ENCODE measurements at places on chromosomes 12 and 14. TPM values are rescaled to one million over a fixed set of nuclear protein-coding genes. Genes with fewer than 3 reads are reported as not detected.

- peak; percentile 92 for DNase-seq
These were observed 234.8 kb downstream of the DUSP6 start for GRCh38 chr12:89117448-89118034.

DNA sequence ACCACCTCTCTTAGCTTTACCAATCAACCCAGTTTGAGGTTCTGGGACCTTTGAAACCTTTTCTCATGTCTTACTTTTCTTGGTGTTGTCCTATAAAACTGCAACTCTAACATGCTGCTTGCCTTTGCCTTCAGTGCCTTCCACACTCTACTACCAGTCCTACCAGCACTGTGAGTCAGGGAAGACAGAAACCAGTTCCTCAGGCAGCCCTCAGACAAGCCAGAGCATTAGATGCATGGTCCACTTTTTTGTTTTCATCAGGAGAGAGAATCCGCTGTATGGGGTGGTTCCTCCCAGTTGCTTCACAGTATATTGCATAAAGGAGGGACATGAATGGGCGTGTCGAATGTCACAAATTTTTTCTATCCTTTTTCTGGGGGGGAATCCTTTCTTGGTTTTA, 17.3 kb upstream of the KLRB1 start:
- DNase-seq = no peak

- peak; percentile 99 for DNase-seq
These were observed 107.1 kb downstream of the GPR135 start for GRCh38 chr14:59358102-59358501.

DNA sequence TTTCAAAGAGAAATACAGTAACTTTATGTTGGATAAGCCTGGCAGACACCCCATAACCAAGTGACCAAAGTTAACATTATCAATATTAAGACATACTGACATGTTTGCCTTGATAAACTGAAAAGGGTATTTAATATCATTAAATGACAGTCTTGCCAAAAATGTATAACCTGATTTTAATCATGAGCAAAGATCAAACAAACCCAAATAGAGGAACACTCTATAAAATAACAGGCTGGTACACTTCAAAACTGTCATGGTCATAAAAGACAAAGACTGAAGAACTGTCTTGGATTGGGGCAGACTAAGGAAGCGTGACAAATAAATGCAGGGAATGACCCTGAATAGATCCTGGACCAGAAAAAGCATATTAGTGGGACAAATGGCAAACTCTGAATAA, 64.0 kb downstream of the AKAP6 start:
- DNase-seq = no peak

DNA sequence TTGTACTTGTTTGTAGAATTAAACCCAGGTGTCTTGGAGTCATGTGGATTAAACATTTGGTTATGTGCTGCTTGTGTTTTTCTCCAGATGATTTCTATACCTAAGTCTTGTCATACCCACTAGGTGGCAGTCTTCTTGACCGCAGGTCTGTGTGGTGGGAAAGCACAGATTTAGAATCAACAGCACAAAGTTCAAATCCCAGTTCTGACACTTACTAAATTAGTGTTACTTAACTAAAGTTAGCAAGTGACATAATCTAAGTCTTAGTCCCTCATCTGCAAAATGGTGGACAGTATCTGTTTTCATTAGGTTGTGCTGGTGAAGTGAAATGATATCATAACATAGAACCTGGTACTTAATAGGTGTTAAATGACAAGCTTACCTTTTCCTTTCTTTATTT, 151.0 kb upstream of the ARHGAP5 start:
- DNase-seq = peak; percentile 64

DNA sequence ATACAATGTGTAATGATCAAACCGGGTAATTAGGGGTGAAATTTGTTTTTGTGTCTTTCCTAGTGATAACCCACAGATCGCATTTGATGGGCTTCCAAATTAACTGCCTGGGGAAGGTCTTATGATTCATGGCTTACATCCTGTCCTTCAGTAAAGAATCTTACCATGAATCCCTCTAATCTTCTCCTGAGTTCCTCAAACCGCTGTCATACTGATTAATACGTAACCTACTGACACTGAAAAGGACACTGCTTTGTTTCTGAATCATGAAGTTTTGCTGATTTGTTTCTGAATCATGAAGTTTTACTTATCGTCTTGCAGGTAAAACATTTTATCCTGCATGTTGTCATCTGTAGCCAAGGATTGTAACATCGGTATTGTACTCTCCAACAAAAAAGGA, 52.0 kb upstream of the CRY1 start:
- DNase-seq = peak; percentile 82

GRCh38 chr14:74685921-74686678, 26.8 kb downstream of the AREL1 start:
- DNase-seq = no peak

- peak; percentile 5 for DNase-seq
These were observed 161.9 kb upstream of the WSCD2 start for GRCh38 chr12:107967170-107967569.

GRCh38 chr14:76773188-76773885, 12.1 kb downstream of the VASH1 start:
- DNase-seq = peak; percentile 80

GRCh38 chr14:93337884-93338283, 5.0 kb upstream of the BTBD7 start:
- DNase-seq = no peak

DNA sequence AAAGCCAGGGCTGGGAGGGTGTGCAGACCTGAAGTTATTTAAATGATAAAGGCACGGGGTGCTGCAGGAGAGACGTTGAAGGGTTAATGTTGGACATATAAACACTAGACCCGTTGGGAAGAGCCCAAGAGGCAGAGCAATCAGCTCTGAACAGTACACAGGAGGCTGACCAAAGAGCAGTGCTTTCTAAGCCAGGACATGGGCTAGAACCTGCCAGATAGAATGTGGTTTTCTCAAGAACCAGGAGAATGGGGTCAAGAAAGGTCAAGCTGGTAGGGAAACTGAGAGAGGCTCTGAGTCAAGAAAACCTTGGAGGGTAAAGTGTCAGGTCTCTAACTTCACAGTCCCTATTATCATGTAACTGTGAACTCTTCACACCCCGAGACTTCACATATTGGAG, 143.2 kb upstream of the EEA1 start:
- no peak for DNase-seq

DNA sequence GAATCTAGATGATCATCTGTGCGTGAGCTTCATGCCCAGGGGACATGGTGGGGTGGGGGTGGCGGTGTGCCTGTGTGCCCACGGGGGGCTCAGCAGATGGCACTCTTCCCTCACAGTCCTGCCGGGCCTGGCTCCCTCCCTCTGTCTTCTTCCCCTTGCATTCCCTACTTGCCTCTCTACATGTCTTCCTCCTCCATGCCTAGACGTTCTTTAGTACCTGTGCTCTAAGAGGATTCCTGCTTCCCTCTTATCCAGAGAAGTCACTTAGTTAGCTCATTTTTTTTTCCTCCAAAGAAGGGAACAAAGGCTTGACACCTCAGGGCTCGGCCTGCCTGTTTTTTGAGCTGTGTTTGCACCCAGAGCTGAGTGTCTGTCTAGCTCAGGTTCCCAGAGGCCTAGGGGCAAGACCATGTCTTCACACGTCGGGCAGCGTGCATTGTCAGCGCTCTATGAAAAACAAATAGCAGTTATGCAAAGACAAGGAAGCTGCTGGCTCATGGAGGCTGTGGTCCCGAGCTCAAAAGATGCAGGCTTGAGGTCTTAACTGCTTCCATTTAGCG, 48.8 kb downstream of the NINJ2 start:
- no peak for DNase-seq

DNA sequence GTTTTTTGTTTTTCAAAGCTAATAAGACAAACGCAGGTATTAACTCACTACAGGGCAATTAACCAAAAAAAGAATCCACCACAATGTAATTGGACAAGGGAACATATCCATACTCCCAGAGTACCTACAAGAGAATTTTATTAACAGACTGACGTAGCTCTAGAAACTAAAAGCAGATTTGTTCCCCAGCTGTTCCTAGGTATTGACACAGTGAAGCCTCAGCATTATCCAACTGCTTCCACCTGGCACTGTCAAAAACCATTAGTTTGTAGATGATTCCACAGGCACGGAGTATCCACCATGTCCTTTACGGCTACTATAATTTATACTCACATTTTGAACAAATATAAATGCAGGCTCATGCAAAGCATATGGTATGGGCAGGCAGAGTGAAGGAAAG, 22.3 kb downstream of the PPM1H start:
- no peak for DNase-seq

GRCh38 chr14:89600950-89601826, 184.2 kb upstream of the FOXN3 start:
- no peak for DNase-seq

Gene RAB2B
- total RNA-seq = 26.8 TPM

Gene LDHB
- total RNA-seq = 432 TPM

Gene M6PR
- 112 TPM for total RNA-seq

Gene ARL1
- 107 TPM for total RNA-seq

Gene GLIPR1L2
- not detected for total RNA-seq

GRCh38 chr12:6850796-6851152, 312 bp downstream of the CDCA3 start:
- DNase-seq = no peak

DNA sequence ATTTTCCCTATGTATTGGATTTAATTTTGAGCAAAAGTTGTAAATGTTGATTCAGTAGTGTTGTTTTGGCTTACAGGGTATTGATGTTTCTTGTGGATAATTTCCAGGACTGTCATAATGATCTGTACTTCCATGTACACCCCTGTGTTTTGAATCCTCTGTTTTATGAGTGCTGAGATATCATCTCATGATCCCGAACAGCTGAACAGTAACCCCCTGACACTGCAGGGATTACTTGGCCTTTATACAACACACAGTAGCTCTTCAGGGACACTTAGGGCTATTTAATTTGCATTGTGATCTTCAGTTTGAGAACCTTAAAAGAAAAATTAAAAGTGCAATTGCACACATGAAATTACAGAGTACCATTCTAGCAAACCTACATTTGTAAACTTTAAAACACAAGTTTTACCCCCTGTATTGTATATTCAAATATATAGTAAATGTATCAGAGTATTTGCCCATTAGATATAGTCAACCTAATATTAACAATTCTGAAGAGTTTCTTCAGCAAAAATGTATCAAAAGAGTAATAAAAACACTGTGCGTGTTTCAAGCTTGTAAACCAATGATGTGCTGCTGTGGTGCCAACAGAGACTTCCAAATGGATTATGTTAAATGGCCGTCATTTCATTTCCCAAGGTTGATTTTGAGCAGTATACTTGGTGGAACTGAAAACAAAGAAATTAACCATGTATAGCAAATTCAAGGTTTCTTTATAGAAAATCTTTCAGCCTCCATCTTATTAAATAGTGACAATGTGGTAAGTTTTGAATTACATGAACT, 27.9 kb upstream of the MYF6 start:
- DNase-seq = no peak

DNA sequence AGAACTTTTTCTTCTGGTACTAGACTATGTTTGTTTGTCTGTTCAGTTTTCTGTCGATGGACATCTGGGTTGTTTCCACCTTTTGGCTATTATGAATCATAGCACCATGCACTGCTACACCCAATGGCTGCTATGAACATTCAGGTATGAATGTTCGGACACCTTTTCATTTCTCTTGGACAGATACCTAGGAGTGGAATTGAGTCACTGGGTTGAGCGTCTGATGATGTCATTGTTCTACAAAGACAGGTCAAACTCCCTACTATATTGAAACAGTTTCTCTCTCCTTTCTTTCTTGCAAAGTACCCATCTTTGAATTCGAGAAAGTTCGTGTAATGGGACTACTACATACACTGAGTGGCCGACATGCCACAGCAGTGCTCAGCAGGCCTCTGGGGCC, 44.7 kb downstream of the KCTD10 start:
- DNase-seq = peak; percentile 23

Gene PSMA3
- 700 TPM for total RNA-seq

- DNase-seq = no peak
These were observed 15.3 kb upstream of the EML1 start for GRCh38 chr14:99777951-99778350.

DNA sequence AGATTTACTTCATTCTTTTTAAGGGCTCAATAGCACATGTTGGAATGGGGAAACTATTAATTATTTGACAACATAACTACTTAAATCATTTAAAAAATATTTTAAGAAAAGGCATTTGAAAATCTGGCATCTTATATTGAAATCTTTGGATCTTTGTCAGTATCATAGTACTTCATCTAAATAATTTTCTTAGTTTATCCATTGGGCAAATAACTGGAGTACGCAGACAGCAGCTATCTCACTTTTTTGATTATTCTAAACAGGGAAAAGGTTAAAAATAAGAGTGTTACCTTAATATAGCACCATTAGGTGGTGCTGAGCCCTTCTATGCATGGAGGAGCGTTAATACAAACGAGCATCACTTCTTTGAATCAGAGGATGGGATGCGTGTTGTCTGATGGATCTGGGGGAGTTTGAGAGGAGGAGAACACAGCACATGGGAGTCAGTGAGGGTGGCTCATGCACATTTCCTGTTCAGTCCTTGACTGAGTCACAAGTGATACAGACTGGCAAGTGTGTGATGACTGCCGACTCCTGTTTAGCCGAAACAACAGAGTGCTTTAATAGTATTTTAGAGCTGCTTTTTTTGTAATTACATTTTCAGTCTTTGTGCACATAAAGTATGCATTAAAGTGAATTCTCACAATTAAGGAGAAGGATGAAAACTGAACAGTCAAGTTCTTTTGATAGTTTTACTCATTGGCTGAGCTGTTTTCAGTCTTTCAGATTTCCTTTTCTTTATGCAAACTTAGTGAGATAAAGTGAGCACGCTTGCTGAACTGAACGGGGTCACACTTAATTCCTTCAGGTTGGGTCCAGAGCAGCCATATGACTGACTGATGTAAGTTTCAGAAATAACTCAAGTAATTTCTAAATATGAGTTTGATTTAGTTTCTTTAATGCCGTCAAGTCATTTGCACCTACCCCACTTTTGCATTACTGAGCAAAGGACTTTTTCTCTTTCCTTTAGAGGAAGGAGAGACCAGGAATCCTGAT, 92.7 kb downstream of the DIP2B start:
- DNase-seq = peak; percentile 83

GRCh38 chr12:131390412-131391334, 320.2 kb upstream of the SFSWAP start:
- peak; percentile 62 for DNase-seq

DNA sequence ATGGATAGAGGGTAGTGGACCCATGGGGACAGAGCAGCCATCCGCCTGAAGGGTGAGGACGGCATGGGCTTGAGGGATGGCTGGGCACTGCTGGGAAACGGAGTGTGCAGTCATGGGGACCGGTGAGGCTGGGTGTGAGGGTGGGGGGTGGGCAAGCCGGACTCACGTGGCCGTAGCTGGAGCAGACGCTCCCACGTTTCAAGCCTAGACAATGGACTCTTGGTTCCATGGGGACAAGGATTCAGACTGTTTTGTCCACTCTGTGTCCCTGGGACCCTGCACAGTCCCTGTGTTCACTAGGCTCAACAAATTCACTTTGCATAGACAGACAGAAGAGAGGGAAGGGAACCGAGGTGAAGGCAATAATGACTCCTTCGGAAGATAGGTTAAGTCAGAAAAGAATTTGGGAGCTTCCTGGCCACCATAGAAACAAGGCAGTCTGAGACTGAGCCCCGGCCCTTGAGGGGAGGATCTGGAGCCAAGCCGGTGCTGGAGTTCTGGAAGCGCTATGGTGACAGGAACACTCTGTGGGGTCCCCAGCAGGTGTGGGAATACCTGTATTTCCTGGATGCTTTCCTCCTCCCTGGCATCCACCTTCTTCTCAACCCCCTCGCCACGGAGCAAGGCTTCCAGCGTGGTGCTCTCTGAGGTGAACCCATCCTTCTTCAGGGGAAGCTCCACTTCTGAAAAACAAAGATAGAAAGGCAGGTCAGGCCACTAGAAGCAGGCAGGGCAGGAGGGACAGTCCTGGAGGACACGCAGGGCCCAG, 162.5 kb downstream of the DPF3 start:
- DNase-seq = no peak

All from PC-3 (cell line).